ENCODE measurements at places on chromosomes 1 and 21. TPM values are rescaled to one million over a fixed set of nuclear protein-coding genes. Genes with fewer than 3 reads are reported as not detected.

The CR1L gene
- 1.6 TPM for polyA plus RNA-seq

The ERG gene
- polyA plus RNA-seq = 11.2 TPM

The CHRM3 gene
- 0.32 TPM for polyA plus RNA-seq

The CD1B gene
- not detected for polyA plus RNA-seq

The SPRR2D gene
- polyA plus RNA-seq = not detected

The HFM1 gene
- polyA plus RNA-seq = 0.39 TPM

The S100B gene
- 9.7 TPM for polyA plus RNA-seq

The FOXO6 gene
- polyA plus RNA-seq = 0.20 TPM

The RASSF5 gene
- 39.5 TPM for polyA plus RNA-seq

The LIPI gene
- polyA plus RNA-seq = not detected

The SLC1A7 gene
- polyA plus RNA-seq = 0.07 TPM

The MMEL1 gene
- polyA plus RNA-seq = 2.5 TPM

The OR14K1 gene
- polyA plus RNA-seq = not detected

The CELSR2 gene
- 0.54 TPM for polyA plus RNA-seq

The MMP23B gene
- polyA plus RNA-seq = 6.3 TPM

The CGN gene
- polyA plus RNA-seq = 0.09 TPM
